Stimulated activated CD4-positive, alpha-beta T cell treated with anti-CD3 and anti-CD28 coated beads, Interleukin-2, amount 100 ng/mL, for 4 hours (primary cell): ENCODE measurements at places on chromosomes 16 and 17.

DNA sequence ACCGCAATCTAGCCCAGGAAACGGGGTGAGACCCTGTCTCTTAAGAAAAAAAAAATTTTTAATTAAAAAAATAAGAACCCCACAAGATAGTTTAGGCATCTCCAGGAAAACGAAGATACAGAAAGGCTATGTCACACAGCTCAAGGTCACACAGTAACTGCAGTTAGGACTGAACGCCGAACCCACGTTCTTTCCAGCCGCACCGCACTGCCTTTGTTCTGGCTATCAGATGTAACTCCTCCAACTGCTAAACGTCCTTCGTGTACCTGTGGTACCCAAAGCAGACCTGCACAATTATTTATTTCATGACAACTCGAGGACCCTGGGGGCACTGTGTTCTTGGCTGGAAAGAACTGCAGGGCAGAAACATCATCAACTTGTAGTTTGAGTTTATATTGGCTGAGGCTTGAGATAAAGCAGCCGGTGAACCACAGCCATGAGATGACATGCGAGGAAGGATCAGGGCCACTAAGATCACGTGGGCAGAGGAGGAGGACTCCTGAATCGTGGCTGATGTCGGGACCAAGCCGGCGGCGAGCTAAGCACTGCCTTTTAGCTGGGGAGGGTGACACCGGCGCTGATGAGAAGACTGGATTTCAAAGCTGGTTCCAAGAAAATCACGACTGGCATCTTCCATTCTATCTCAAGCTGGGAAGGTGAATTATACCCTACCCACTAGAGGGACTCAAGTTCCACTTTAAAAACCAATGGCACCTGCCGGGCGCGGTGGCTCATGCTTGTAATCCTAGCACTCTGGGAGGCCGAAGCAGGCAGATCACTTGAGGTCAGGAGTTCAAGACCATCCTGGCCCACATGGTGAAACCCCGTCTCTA lies 20.7 kb upstream of the MNT start:
- DNase-seq = no peak

DNA sequence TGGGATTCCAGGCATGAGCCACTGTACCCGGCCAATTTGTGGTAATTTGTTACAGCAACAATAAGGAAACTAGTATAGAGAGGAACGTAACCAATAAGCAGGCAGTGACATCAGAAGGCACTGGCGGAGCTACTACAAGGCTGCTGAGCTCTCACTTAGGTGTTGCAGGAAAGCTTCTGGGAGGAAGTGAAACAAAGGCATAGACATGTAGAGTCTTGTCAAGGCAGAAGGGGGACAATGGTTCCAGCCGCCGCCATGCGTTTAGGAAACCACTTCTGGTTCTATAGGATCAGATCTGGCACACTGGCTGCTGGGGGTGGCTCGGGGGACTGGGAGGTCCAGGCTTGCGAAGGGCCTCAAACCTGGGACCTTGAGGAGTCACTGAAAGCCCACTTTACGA lies 9.4 kb upstream of the CPSF4L start:
- no peak for DNase-seq

DNA sequence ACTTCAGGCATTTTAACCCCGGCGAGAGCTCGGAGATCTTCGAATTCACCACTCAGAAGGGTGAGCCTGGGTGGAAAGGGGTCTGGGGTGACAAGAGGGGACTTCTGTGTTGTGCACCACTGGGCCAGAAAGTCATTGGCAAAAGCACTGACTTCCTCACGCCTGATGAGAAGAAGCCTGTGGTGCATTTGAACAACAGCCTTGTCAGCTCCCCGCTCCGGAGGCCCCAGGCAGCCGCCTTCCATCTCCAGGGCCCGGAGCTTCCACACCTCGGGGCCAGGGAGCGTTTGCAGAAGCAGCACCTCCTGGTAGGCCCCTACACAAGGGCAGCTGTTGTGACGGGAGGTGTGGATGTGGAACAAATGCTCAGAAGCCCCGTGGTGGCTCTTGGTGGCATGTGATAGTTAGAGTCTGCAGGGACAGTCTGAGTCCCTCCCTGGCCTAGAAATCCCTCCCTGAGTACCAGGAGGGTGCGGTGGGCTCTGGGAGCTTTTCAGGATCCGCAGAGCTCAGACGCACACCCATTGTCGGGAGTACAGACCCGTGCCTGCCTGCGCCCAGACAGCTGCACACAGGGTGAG lies 9.7 kb downstream of the CACNG1 start:
- no peak for DNase-seq

DNA sequence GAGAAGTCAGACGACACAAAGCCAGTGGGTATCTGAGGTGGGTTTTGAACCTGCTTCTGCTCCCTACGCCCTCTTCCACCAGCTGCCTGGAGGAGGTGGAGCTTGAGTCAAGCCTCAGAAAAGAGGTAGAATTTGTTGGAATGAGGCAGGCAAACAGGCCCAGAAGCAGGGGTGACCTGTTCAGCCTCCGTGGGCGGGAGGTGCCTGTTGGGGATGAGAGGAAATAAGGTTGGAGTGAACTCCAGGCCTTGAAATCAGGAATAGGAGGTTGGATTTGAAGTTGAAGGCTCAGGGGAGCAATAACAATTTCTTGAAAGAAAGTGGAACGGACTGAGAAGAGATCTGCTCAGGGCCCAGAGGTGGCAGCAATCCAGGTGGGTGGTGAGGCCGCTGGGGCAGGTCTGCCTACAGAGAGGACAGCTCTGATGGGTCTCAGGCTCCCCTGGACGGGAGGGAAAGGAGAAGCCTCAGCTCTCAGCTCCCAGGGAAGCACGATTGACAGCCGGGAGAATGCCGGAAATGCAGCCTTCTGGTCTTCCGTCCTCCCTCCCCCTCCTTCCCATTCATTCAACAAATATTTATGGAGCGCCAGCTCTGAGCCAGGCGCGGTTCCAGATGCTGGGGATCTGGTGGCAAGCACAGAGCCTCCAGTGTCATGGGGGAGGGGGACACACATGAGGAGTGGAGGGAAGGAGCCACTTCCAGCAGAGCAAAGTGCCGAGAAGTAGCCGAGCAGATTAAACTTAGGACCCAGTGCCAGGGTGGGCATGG lies 61.9 kb upstream of the CIBAR2 start:
- DNase-seq = no peak

DNA sequence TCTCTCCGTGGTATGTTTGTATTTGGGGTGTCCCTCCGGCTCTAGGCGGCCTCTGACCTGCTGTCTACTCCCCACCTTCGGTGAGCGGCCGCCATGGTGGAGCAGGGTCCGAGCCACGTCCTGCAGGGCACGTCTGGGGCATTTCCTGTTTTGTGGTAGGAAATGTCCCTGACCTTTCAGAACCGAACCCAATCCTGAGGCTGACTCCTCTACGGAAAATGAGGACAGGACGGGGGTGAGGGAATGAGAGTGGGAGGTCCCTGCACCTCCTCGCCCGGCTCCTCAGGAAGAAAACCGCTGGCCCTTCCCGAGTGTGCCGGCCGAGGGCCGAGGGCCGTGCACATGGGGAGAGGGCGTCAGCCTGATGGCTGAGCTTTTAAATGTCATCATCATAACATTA lies 45.8 kb downstream of the WDR45B start:
- DNase-seq = no peak

GRCh38 chr16:83961591-83961990 lies 6.5 kb upstream of the NECAB2 start:
- DNase-seq = no peak

DNA sequence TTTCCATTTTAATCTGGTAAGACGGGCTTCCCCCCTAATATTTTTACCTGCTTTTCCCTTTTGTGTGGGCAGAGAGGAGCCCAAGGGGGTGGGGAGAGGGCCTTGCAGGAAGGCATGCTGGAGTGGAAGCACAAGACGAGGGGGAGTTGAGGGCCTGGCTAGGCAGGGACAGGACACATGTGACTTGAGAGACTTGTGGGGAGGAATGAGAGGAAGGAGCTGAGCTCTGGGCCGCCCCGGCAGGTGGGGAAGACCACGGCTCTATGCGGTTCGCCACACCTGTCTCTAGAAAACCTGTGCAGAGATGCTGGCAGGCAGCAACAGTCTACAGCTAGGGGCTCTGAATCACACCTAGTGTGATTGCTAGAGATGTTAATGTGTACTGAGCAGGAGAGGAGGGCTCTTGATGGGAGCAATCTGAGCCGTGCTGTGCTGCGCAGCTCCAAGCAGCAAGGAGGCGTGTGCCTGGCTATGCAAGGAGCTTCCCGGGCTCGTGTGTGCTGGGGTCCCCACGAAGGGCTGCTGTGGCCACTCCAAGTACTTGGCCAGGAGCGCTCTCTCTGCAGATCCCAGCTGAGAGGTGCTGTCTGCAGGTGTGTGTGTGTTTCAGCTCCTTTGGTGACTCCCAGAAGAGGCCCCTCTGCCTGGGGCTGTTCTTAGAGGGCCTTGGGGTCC lies 50.2 kb downstream of the PDPK1 start:
- no peak for DNase-seq

- DNase-seq = no peak
These were observed 34.0 kb downstream of the ITGB3 start for GRCh38 chr17:47287639-47288038.

GRCh38 chr17:7025245-7025644 lies 2.4 kb downstream of the BCL6B start:
- no peak for DNase-seq

GRCh38 chr16:4411684-4412083 lies 4.7 kb downstream of the CORO7 start:
- DNase-seq = no peak

- DNase-seq = no peak
These were observed 26.3 kb upstream of the CDC42EP4 start for GRCh38 chr17:73338050-73338521.

GRCh38 chr17:6959700-6960099 lies 36.1 kb upstream of the ALOX12 start:
- DNase-seq = no peak

DNA sequence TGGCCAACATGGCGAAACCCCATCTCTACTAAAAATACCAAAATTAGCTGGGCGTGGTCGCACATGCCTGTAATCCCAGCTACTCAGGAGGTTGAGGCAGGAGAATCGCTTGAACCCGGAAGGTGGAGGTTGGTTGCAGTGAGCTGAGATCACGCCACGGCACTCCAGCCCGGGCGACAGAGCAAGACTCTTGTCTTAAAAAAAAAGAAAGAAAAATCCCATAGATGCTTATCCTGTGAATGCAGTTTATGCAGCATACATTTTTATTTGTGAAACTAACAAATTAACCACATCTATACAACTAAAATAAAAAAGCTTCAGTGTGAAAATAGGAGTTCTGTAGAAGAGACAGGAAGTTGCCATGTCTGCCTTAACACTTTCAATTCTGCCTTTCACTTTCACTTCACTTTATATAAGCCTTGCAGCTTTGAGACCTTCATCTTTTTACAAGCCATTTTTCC lies 7.1 kb downstream of the IGSF6 start:
- DNase-seq = peak; percentile 6

DNA sequence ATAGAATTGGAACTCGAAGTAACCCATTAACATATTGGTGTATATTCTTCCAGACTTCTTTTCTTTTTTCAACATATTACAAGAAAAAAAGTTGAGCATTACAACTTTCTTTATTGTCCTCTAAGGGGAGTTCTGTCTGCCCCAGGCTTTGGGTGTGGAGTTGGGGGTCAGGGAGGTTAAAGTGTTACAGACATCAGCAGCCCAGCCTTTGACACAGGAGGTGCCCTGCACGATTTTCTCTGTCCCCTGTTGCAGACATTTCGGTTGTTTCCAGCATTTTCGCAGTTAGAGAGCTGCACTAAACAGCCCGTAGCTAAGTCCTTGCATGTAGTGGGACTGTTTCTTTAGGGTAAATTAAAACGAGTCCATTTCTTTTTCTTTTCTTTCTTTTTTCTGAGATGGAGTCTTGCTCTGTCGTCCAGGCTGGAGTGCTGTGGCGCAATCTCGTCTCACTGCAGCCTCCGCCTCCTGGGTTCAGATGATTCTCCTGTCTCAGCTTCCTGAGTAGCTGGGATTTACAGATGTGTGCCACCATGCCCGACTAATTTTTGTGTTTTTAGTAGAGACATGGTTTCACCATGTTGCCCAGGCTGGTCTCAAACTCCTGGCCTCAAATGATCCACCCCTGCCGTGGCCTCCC lies 13.4 kb upstream of the ADCY7 start:
- DNase-seq = no peak

- DNase-seq = no peak
These were observed 41.4 kb upstream of the SLFN13 start for GRCh38 chr17:35489944-35490343.

GRCh38 chr16:57150682-57151330 lies 35.0 kb downstream of the PSME3IP1 start:
- no peak for DNase-seq

DNA sequence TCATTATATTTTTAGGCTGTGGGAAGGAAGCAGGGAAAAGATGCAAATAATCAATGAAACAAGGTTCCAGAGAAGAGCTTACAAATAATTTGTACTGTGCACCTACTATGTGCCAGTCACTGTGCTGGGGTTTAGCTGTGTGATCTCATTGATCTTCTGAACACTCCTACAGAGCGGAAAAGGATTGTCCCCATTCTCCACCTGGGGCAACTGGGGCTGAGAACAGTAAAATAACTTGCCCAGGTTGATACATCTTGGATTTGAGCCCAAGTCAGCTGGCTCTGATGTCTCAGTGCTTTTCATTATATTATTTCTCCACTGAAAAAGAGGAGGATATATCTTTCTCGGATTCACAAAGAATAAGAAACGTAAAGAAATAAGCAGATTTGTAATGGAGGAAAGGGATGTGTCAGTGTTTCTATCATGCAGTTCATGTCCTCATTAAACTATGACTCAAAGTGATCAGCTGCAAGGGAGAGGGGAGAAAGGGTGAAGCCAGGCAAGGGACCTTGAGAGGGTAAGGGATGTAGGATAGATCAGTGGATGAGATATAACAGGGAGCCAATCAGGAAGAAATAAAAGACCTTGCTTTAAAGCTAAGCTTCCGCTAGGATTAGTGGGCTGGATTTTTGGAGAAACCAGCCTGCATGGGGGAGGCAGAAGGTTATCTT lies 143.6 kb upstream of the NOL11 start:
- no peak for DNase-seq

DNA sequence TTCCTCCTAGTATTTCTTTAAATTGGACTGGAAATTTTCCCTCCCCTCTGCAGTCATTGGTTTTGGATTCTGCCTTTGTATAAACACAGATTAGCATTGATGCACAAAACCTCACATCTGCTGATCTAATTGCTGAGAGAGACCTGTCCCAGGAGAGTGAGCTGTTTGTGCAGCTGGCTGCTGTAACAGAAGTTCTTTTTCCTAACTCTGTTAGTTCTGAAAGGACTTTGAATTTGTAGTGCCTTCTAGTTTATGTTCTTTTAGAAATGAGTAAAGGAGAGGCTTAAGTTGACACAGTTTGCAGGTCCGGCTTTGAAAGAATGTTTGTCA lies 45.2 kb upstream of the KPNB1 start:
- DNase-seq = no peak

GRCh38 chr16:14325502-14326401 lies 254.6 kb downstream of the MRTFB start:
- DNase-seq = no peak

- no peak for DNase-seq
These were observed 42.5 kb downstream of the KCNJ12 start for GRCh38 chr17:21418446-21419298.
